Esophagus mucosa (tissue), 1 donor: ENCODE measurements at places on chromosomes 7 and 10. TPM values are rescaled to one million over a fixed set of nuclear protein-coding genes. Genes with fewer than 3 reads are reported as not detected.

DNA sequence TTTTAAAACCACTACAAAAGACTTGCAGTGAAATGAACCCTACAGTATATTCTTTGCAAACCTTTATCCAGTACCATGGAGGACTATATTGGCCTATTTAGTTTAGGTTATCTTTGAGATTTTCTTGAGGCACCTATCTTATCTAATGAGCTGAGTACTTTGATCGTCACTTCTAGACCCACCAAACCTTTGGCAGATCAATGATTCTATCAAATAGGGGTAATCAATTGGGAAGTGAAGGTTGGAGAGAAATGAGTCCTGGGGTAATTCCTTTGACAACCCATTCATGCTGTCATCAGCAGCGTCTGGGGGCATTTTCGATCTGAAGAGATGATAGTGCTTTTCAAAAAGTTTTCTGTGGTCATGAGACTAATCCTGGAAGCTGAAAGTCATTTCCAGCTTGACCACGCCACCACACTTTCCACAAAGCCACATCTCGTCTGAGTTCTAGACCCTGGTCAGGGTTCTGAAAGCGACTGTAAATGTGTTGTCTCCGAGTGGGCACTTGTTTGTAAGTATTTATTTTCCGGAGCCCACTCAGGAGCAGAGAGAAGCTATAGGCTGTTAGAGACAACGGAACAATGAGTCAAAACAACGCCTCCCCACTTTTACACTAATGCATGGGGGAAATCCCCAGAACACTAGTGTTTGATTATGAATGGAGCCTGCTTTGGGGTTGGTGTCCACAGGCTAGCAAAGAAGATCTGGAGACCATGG is 4.8 kb downstream of the EGR2 start:
- ATAC-seq = no peak

GRCh38 chr10:1240341-1240775 is 184.2 kb downstream of the WDR37 start:
- no peak for ATAC-seq

DNA sequence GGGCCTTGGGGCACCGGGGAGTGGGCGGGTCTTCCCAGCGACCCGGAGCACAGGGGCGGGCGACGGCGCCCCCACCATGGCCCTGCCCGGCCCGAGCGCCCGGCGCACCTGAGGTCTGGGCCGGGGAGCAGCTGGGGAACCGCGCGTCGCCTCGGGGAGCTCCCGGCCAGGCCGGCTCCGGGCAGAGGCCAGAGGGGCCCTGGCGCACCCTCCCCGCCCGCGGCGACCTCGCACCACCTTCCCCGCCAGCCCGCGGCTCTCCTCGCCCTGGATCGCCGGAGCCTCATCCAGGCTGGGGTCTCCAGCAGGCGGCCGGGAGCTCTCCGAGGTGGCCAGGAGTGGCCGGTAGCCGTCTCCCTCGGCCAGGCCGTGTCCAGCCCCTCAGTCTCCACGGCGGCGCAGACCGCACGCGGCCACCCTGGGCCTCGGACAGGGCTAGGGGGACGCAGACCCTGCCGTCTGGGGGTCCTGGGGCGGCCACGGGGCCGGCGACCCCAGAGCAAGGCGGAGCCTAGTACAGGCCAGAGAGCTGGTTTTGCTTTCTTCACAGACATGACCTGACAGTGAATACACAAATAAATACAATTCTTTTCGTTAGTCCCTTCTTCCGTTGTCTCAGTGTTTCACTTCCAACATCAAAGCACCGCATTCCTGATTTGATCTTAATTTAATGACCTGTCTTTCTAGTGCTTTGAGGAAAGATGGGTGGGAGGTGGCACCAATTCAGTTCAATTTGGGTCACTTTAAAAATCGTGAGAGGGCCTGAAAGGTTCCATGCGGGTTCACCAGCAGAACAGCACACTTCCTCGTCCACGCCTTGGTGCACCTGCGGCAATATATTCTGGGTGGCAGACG is 356.9 kb downstream of the DNAJB6 start:
- ATAC-seq = no peak

SPDYE18 gene
- not detected for total RNA-seq
